NCI-H345 (cell line): ENCODE measurements at places on chromosomes 11 and 22.
A peak's percentile ranks its signal among the peaks of the same experiment; 100 is the strongest.

GRCh38 chr11:120667281-120667680 lies 155.7 kb downstream of the GRIK4 start:
- no peak for DNase-seq

DNA sequence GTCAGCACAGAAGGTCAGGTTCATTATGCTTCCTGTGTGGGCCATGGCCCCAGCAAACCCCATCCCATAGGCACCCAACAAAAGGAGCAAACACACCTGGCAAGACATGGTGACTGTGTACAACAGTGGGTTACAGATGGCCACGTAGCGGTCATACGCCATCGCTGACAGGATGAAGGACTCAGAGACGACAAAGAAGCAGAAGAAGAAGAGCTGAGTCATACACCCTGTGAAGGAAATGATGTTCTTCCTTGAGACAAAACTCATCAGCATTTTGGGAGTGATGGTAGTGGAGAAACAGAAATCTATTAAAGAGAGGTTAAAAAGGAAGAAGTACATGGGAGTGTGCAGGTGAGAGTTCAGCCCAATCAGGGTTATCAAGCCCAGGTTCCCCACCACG lies 309 bp downstream of the OR8B12 start:
- DNase-seq = no peak

- no peak for DNase-seq
Observed at GRCh38 chr22:46764140-46764680, 1.8 kb downstream of the TBC1D22A start.

GRCh38 chr11:6900327-6900999 lies 8.2 kb upstream of the OR2D2 start:
- no peak for DNase-seq

DNA sequence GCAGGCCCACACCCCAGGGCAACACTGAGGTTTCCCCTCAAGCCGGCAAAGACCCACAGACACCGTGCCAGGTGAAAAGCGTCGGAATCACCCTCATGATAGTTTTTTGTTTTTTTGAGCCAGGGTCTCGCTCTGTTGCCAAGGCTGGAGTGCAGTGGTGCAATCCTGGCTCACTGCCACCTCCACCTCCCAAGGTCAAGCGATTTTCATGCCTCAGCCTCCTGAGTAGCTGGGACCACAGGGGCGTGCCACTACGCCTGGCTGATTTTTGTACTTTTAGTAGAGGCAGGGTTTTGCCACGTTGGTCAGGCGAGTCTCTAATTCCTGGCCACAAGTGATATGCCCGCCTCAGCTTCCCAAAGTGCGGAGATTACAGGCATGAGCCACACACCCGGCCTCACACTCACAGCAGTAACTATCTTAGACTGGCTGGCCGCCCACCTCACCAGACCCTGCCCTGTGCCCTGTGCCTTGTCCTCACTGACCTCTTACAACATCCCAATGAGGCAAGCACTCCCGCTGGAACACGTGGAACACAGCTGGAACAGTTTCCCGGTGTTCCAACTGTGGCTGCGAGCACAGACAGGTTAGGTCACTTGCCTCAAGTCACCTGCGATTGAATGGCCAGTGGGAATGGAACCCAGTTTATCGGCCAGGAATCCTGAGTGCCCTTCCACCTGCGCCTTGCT lies 21.1 kb downstream of the LRRC10B start:
- DNase-seq = peak; percentile 28

DNA sequence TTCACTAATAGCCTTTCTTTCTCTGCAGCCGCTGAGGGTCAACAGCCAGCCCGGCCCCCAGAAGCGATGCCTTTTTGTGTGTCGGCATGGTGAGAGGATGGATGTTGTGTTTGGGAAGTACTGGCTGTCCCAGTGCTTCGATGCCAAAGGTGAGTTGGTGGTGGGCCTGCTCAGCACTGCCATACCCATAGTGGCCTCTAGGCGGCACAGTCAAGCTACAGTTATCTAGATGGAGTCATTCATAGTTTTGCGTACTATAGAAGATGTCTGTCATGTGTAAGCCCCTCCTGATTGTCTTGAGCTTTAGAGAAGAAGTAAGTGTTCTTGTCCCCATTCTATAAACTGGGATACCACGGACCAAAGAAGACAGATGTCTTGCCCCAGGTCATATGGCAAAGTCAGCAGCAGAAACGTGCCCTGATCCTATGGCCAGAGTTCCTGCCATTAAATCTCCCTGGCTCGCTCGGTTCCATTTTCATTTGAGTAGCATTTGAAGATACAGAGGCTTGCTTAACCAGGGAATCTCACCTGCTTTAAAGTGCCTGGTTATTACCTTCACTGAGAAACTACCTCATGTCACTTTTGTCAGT lies 42.1 kb upstream of the CRTAM start:
- peak; percentile 31 for DNase-seq

DNA sequence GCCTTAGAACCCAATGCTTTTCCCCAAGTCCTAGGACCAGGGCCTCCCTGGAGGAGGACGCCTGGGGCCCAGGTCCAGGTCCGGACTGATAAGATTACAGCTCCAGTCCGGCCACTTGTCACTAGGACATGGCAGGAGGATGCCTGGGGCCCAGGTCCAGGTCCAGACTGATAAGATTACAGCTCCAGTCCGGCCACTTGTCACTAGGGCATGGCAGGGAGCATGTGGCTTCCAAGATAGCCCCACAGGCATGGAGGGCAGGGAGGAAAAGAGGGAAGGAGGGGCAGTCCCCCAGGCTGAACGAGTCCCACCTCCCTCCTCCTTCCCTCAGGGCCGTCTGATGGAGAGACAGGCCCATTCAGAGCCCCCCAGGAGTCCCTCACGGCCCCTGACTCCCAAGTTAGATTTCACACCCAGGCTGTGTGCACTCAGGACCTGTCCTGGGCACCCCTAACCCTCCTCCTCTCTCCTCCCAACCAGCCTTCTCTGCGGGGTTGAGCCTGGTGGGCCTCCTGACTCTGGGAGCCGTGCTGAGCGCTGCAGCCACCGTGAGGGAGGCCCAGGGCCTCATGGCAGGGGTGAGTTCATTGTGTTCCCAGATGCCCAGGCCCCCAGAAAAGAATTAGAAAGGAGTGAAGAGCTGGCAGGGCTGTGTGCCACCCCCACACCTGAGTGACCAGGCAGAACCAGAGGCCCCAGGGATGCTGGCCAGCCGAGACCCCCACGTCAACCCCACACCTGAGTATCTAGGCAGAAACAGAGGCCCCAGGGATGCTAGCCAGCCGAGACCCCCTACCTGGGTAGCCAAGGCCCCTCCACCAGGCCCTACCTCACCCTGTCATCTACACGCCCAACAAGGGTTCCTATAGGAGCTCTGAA lies 2.1 kb downstream of the TSPAN32 start:
- no peak for DNase-seq

- no peak for DNase-seq
Observed at GRCh38 chr11:59865031-59865430, 1.3 kb downstream of the TCN1 start.

DNA sequence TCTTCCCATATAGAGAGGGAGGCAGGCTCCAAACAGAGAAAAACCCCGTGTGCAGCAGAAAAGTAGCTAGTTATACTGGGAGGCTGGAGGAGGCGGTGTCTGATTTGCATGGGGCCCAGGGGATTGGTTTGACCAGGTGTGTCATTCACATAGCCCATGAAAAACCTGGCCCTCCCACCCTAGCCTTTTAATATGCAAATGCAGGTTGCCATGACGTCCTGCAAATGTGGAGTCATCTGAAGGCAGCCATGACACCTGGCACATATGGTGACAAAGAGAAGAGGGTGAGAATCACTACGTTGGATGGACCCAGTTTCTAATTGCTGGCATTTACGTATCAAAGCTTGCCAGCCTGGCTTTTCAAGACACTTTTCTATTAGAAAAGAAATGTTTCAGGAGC lies 57.8 kb downstream of the FAM181B start:
- DNase-seq = no peak

GRCh38 chr11:110835106-110835505 lies 122.9 kb upstream of the ARHGAP20 start:
- no peak for DNase-seq

DNA sequence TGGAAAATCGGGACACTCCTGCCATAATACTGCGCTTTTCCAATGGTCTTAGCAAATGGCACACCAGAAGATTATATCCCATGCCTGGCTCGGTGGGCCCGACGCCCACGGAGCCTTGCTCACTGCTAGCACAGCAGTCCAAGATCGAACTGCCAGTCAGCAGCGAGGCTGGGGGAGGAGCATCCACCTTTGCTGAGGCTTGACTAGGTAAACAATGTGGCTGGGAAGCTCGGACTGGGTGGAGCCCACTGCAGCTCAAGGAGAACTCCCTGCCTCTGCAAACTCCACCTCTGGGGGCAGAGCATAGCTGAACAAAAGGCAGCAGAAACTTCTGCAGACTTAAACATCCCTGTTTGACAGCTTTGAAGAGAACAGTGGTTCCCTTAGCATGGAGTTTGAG lies 15.6 kb downstream of the PTH start:
- no peak for DNase-seq

- DNase-seq = no peak
Observed at GRCh38 chr11:71094296-71095077, 157.9 kb downstream of the SHANK2 start.

DNA sequence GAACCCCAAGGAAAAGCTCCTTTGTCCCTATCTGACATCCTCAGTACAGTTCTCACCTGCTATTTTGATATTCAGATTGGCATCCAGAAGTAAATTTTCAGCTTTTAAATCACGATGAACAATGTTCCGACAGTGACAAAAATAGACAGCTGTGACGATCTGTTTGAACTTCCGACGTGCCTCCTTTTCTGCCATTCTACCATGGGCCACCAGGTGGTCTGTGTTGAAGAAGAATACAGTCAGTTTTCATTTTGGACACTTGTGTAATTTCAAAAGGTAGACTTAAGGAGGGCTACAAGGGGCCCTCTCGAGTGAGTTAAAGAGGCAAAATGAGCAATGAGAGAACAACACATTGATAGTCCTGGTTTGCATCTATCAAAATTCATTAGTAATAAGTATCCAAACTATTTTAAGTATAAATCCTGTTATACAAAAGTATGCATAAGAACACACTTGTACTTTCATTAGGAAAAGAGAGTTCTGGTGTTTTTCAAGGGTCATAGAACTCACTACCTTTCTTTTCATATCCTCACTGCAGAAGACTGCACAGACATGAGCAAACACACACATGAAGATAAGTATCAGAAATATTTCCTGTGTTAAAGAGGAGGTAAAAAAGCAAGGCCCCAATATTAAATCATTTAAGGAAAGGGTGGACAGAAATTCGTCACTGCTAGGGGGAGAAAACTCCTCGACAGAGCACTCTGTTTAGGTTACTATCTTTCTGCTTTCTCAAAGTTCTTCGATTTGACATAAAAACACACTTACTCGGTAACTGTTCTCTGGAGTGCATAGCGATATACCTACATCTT lies 89.9 kb upstream of the APOA1 start:
- DNase-seq = no peak

GRCh38 chr11:100561323-100561722 lies 125.8 kb upstream of the ARHGAP42 start:
- DNase-seq = no peak

GRCh38 chr22:25923914-25924313 lies 181.9 kb downstream of the MYO18B start:
- peak; percentile 9 for DNase-seq

DNA sequence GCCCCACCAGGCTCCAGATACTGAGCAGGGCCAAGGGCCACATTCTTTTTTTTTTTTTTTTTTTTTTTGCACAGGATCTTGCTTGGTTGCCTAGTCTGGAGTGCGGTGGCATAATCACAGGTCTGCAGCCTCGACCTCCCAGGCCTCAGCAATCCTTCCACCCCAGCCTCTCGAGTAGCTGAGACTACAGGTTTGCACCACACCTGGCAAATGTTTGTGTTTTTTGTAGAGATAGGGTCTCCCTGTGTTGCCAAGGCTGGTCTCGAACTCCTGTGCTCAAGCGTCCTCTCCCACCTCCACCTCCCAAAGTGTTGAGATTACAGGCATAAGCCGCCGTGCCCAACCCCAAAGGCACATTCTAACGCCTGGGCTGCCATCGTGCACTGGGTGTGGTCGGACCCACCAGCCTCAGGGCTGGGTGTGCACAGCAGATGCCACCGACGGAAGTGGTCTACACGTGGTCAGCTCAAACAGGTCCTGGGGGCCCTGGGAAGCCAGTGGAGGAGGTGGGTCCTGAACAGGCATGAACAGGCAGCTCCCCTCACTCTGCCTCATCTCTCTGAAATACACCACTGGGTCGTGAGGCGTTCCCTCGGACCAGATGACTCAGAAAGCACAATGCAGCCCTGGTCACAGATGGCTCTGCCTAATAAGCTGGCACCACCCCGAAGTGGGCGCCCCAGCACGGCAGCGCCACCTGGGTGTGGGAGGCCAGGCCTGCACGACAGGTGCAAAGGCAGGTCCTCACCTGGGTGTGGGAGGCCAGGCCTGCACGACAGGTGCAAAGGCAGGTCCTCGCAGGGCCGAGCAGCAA lies 5.1 kb upstream of the B4GALNT4 start:
- DNase-seq = peak; percentile 74

DNA sequence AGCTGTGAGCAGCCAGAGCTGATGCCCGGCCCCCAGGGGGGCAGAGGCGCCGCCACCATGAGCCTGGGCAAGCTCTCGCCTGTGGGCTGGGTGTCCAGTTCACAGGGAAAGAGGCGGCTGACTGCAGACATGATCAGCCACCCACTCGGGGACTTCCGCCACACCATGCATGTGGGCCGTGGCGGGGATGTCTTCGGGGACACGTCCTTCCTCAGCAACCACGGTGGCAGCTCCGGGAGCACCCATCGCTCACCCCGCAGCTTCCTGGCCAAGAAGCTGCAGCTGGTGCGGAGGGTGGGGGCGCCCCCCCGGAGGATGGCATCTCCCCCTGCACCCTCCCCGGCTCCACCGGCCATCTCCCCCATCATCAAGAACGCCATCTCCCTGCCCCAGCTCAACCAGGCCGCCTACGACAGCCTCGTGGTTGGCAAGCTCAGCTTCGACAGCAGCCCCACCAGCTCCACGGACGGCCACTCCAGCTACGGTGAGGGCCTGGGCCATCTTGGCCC lies 6.1 kb downstream of the CDC42EP1 start:
- no peak for DNase-seq

DNA sequence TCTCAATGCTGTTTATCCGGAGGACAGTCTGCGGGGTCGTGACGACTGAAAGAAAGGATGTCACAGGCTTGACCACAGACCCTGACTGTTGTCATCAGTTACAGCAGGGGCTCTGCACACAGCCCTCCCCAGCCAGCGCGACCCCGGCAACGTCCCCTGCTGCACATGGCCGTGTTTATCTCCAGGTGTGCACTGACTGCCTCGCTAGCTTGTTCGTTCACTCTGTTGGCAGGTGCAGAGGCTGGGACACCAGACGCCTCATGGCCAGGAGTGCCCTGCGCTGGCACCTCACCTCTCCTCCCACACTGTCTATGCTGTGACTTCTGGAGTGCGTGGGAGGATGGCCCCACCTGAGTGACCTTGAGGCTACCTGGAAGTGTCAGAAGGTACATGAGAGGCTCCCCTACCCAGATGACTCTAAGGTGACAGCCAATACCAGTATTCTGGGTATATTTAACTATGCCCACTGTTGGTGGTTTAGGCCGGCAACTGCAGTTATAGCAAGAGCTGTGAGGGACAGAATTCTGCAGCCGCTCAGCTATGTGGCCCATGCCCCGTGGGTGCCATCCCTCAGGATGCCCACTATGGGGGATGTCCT lies 12.2 kb downstream of the MRPL21 start:
- DNase-seq = no peak

- no peak for DNase-seq
Observed at GRCh38 chr11:78784321-78785061, 209.8 kb upstream of the NARS2 start.
